ENCODE measurements at places on chromosomes 11 and 22. TPM values are rescaled to one million over a fixed set of nuclear protein-coding genes. Genes with fewer than 3 reads are reported as not detected.

DNA sequence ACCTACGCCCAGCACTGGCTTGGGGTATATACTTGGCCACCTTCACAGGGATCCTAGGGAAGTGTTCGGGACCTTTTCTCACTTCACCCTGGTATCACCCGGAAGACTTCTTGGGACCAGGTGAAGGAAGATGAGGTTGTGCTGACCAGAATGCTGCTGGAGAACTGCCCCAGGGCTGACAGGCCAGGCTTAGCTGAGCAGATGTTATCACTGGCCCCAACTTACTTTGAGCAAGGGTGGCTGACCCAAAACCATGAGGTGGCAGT, 4.5 kb downstream of the FTH1 start:
- no peak for DNase-seq

- DNase-seq = no peak
Observed at GRCh38 chr11:79503028-79503427, 62.2 kb upstream of the TENM4 start.

DNA sequence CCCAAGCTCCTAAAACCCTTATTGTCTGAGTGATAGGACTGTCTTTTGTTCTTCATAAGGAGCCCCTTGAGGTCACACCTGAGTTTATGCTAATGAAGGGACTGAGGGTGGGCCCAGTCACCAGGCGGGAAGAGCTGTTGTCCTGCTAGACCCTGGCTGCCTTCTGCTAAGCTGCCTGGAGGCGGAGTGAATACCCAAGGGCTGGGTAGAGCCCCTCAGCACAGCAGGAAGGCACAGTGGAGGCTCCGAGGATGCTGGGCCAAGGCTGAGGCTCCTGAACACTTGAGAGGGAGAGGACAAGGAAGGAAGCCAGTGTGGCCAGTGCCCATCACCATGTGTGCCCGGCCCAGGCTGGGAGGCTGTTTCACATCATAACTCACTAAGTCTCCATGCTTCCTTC, 4.8 kb upstream of the PHF21B start:
- no peak for DNase-seq

- no peak for DNase-seq
Observed at GRCh38 chr22:39498368-39498767, 3.7 kb upstream of the MIEF1 start.

DNA sequence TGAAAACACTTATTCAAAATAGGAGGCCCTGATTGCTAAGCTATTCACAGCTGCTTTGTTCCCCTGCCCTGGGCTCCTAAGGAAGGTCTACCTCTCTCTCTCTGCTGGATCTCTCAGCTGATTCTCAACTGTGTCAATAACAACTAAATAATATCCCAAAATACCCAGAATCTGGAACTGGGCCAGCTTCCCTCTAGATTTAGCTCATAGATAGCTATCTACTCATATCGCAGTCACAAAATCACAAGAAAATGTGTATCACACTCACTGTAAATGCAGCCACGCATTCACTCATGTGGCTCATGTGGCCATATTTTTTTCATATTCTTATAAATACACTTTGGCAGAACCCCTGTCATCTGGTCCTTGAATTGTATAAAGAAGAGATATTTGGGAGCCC, 555.1 kb downstream of the OPCML start:
- no peak for DNase-seq

GRCh38 chr11:62601122-62601371, 618 bp downstream of the MTA2 start:
- DNase-seq = no peak

GRCh38 chr11:36149538-36150242, 139.5 kb downstream of the COMMD9 start:
- DNase-seq = peak; percentile 97

GRCh38 chr22:44582016-44582415, 84.0 kb upstream of the RTL6 start:
- no peak for DNase-seq

DNA sequence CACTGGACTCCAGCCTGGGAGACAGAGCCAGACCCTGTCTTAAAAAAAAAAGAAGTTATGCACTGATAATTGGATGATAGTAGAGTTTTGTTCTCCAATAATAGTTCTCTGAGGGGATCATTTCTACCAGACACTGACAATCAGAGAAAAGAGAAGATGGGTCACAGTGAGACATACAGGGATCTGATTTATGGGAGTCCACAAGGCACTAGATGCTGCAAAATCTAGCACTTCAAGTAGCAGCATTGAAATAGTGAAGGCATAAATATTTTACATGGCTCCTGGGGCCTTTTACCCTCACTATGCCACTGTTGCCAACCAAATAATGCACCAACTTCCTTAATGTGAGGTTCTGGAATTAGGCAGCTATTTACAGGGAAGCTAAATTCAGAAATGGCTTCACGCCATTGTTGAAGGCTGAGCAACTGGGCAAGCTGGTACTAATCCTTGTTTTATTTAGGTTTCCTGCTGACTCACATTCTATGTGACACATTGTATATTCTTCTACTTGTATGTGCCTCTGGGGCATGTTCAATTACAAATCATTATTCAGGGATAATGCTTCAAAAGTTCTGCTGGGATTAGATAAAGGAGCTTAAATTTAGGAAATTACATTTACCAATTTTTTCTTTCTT, 38.2 kb upstream of the ABTB2 start:
- DNase-seq = no peak

DNA sequence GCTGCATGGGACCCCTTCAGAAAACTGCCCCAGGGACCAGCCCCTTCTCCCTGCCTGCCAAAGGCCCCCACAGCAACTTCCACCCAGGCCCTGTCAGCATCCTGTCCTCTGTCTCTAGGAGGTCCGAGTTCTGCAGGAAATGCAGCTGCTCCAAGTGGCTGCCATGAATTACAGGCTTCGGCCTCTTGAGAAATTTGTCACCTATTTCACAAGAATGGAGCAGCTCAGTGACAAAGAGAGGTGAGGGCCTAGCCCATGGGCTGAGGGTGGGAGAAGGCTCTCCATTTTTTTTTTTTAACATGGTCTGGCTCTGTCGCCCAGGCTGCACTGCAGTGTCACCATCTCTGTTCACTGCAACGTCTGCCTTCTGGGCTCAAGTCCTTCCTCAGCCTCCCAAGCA, 7.3 kb downstream of the RGL4 start:
- no peak for DNase-seq

- DNase-seq = no peak
Observed at GRCh38 chr11:134686460-134687061, 274.5 kb upstream of the B3GAT1 start.

DNA sequence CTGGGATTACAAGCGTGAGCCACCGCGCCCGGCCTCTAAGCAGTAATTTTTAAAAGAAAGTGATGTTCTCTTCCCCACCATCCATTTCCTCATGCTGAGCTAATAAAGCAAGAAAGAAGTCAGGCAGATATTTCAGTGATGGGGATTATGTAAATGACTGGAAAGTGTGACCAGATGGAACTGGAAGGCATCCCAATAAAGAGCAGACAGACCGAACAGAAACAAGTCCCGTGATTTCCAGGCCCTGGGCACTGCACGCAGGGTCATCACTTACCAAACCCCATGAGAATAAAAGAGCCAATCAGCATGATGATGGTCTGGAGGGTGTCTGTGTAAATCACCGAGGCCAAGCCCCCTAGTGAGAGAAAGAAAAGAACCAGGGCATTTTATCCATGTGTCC, 18.2 kb downstream of the SLC5A4 start:
- no peak for DNase-seq

- DNase-seq = no peak
Observed at GRCh38 chr11:11701070-11701469, 79.3 kb upstream of the GALNT18 start.

DNA sequence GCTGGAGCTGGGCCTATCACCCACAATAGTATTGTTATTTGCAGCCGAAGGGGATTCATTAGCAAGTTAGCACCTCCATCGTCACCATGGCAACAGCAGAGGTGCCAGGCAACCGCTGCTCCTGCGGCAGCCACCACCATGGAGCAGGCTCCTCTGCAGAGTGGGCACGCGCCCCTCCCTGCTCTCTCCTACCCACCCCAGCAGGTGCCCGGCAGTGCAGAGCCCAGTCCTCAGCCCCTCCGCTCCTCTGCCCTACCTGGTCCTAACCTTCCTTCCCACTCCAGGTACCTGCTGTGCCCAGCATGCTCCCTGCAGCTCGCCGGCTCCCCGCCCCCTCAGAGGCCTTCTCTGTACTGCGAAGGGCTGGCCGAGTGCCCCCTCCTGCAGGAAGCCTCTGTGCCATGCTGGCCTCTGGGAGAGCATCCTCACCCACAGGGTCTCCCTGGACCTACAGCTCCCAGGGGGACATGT, 3.6 kb downstream of the DUSP8 start:
- no peak for DNase-seq

DNA sequence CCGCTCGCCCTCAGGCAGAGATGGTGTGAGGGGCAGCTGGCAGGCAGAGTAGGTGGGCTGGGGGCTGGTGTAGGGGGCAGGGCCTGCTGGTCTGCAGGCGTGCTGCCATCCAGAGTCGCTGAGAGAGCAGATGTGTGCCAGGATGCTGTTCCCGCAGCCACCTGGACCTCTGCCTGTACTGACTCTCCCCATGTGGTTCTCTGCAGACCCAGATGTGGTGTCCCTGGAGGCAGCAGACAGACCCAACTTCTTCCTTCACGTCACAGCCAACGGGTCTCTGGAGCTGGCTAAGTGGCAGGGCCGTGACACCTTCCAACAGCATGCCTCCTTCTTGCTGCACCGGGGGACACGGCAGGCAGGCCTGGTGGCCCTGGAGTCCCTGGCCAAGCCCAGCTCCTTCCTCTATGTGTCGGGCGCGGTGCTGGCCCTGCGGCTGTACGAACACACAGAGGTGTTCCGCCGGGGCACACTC, 58.6 kb downstream of the OTOG start:
- DNase-seq = no peak

- DNase-seq = no peak
Observed at GRCh38 chr22:32478994-32479393, 4.4 kb downstream of the FBXO7 start.

DNA sequence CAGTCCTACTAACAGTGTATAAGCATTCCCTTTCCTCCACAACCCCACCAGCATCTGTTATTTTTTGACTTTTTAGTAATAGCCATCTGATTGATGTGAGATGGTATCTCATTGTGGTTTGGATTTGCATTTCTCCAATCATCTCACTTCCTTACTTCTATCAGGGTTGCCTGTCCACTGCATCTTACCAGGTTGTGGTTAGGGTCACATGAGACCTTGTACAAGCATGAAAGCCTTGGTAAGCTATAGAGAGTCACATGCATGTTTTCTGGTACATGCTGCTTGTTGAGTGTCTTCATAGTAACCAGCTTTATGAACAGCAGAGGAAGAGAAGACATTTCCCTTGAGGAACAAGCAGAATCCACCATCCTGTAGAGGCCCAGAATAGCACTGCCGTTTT, 102.9 kb upstream of the PAX6 start:
- DNase-seq = no peak

GRCh38 chr11:96894587-96894986, 504.8 kb downstream of the JRKL start:
- DNase-seq = no peak

DNA sequence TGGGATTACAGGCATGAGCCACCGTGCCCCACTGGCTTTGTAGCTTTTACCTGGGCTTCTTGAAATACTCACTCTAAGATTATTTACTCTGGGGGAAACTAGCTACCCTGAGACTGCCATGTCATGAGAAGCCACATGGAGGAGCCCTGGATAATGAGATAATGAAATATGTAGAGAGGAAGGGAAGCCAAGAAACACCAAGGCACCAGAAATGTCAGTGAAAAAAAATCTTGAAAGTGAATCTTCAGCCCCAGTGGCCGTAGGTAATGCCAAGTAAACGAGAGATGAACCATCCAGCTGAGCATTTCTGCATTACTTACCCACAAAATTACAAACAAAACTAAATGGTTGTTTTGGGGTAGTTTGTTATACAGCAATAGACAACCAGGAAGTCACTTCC, 125.6 kb downstream of the APIP start:
- DNase-seq = no peak

GRCh38 chr11:94588366-94588942, 21.3 kb downstream of the PIWIL4 start:
- DNase-seq = no peak

DNA sequence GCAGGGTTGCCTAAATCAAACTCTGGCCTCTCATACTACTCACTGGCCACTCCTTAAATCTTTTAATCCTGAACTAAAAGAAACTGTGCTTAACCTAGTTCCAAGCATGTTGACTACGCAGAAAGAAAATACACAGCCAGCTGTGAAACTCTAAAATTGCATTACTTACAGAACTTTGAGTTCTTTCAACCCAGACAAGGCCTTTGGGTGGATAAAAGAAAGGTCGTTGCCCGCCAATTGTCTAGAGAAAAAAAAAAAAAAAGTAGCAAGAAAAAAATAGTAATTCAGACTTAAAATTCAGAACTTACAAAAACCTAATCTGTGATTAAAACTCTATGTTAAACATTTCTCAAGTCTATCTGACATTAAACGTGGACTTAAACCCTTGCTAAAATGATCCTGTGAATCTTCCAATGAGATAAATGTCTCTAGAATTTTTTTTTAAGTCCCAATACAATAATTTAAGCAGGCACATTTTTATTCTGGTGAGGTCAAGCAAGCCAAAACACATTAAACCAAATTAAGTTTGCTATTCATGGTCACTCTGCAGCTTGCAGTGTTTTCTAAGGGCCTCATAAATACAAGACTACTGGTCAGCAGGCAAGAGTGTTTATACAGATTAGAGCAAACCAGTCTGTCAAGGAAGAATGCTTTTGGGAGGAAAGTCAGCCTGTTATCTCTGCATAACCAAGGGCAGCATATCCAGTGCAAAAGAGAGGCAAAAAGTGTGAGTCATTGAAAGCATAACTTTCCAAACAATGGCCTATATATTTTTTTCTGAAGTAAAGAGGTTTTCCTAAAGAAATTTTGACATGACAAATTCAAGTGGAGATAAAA, 29.5 kb upstream of the CCDC34 start:
- DNase-seq = no peak

DNA sequence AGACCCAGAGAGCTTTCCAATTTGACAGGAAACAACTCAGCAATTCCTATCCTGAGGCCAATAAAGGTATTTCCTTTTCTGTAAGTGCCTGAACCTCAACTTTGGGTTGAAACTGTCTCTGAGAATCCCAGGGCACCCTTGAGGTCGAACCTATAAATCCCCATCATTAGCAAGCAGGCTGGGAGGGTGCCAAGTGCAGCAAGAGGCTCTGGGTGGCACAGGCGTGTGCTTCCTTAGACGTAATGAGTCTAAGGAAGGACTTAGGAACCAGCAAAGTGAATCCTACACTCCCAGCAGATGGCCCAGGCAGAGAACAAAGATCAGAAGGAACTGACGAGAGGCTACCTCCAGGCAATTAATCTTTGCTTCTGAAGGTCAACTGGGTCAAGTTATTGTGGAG, 234.3 kb upstream of the NARS2 start:
- DNase-seq = no peak

Gene POLD4
- 78.7 TPM for total RNA-seq

Gene ARHGAP20
- total RNA-seq = 0.05 TPM

Gene TNNI2
- 0.46 TPM for total RNA-seq

Gene OLFML1
- not detected for total RNA-seq

Gene MS4A12
- not detected for total RNA-seq

Gene ZNRF3
- 7.3 TPM for total RNA-seq

Gene MIOX
- total RNA-seq = 0.23 TPM

Gene OR51E1
- not detected for total RNA-seq

Gene EXPH5
- 0.85 TPM for total RNA-seq

Gene TBX10
- total RNA-seq = not detected

Gene RIC3
- total RNA-seq = 4.2 TPM

Gene APOBEC3F
- total RNA-seq = 7.7 TPM

All from Panc1 (cell line).